Astrocyte (in vitro differentiated cells and primary cell): ENCODE measurements at places on chromosomes 13 and 19.

DNA sequence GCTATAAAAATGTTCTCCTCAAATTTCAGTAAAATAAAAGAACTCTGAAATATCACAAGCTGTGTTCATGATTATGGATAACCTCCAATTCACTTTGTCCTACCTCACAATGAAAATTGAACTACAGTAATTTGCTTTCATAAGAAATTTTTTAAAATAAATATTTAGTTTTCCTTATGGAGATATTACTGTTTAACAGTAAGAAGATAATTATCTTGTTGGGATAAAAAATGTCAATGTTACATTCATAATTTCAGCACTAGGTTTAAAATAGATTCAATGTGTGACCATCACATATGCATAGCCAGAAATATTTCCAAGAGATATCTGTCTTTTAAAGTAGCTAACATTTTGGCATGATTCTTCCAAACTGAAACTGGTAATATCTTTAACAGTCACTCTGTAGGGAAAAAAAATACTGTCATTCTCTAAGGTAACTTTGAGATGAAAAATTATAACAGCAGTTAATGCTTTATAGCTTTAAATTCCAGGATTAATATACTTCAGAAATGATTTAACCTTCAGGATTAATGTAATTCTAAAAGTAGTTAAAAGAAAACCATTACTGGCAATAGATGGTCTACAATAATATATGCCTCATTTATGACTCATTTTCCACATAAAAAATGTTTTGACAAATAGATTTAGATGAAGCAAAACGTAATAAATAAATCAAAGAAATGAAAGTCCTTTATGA, 91.3 kb downstream of the SPRY2 start:
- no peak for DNase-seq

GRCh38 chr13:73292127-73292526, 233.3 kb downstream of the KLF5 start:
- no peak for DNase-seq

- no peak for DNase-seq
Observed at GRCh38 chr13:112102243-112102642, 35.3 kb downstream of the SOX1 start.

- DNase-seq = no peak
Observed at GRCh38 chr13:74388626-74389025, 254.4 kb upstream of the KLF12 start.
